ENCODE measurements at places on chromosomes 7 and 10.

DNA sequence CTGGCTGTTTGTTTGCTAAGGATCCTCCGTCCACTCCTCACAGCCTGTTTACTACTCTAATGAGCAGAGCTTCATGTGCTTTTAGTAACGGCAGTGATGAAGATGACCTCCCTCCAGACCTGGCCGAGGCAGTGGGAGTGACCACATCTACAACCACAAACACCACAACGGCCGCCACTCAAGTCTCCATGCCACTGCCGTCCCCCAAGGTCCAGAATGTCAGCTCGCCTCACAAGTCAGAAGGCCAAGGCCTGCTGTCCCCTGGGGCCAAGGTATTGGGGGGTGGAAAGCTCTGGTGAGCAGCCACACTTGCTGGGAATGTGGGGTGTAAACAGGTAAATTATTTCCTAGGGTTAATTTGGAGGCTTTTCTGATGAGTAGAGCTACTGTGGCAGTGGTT is 926.4 kb downstream of the IPMK start:
- no peak for DNase-seq

- DNase-seq, result no peak
These were observed 304.7 kb downstream of the BICC1 start for GRCh38 chr10:58817201-58817846.

GRCh38 chr7:17274551-17275245 is 23.8 kb upstream of the AHR start:
- peak; percentile 87 for DNase-seq

DNA sequence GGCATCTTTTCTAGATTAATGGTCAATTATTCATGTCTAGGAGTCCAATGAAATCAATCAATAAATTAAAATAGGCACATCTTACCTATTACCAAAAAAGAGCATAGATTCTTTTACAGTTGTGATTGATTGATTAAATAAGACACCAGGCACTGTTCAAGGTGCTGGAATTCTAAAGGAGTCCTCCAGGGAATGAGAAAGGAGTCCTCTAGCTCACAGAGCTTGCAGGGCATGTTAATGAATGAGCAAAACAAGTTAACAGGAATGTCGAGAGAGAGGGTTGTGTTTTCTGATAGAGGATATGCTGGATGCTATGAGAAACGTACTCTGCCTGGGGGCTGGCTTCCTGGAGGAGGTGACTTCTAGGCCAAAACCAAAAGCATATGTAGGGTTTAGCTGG is 191.4 kb downstream of the BMPER start:
- DNase-seq, result no peak

GRCh38 chr7:141294143-141294829 is 220.4 kb downstream of the TMEM178B start:
- no peak for DNase-seq

DNA sequence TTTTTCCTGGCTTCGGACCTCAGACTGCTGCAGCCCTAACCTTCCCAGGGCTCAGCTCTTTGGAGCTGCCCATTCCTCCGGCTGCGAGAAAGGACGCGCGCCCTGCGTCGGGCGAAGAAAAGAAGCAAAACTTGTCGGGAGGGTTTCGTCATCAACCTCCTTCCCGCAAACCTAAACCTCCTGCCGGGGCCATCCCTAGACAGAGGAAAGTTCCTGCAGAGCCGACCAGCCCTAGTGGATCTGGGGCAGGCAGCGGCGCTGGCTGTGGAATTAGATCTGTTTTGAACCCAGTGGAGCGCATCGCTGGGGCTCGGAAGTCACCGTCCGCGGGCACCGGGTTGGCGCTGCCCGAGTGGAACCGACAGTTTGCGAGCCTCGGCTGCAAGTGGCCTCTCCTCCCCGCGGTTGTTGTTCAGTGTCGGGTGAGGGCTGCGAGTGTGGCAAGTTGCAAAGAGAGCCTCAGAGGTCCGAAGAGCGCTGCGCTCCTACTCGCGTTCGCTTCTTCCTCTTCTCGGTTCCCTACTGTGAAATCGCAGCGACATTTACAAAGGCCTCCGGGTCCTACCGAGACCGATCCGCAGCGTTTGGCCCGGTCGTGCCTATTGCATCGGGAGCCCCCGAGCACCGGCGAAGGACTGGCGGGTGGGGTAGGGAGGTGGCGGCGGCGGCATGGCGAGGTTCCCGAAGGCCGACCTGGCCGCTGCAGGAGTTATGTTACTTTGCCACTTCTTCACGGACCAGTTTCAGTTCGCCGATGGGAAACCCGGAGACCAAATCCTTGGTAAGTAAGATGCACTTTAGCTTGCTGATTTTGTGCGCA is at the start of gene PLXDC2:
TSS of gene PLXDC2 (plus strand) at position 22 of the 820 bp plus-strand sequence.
- peak; percentile 42 for DNase-seq

GRCh38 chr7:26180792-26181198 is 19.8 kb downstream of the HNRNPA2B1 start:
- DNase-seq, result no peak

GRCh38 chr7:82534684-82535083 is 91.1 kb upstream of the CACNA2D1 start:
- DNase-seq, result no peak

DNA sequence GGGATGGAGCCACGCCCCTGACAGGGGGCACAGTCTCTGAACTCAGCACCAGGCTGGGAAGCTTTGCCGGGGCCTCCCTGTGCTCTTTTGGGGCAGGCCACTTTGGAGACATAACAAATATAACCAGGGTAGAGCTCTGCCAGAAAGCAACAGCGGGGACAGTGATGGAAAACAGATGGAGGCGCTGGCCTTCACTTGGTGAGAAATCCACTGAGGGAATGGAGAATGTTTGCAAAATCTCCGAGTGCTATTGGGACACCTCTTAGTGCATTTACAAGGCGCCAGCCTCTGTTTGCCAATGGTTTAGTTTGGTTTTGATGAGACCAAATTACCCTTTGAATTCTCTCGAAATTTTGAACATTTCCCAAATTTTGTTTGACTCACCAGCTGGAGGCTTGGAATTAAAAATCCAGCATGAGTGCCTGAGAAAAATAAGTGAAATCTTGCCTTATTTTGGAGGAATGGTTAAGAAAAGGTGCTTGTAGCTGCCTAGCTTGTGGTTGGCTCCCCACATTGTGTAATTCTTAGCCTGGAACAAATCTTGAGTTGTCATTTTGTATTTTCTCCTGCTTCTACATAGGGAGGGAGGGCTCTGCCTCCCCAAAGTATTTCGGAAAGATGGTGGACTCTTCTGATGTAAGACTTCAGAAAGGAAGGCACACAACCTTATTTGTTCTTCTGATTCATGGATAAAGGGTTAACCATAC is 980.5 kb downstream of the LRMDA start:
- DNase-seq, result no peak

DNA sequence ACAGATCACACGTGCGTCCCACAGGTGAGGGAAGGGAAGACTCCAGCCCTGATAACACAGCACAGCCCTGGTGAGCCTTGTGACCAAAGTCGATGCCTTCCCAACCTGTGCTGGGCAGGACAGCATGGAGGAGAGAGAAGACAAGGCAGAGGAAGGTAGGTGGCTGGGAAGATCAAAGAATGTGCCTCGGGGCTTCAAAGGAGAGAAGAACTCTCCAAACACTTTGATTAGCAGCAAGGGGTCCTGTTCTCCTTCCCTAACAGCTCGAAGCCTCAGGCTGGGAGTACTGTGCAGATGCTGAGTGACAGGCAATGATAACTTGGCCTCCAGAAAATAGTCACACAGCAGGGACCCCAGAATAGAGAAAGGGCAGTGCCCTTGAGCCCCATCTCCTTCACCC is 288.5 kb downstream of the TCERG1L start:
- DNase-seq, result no peak

GRCh38 chr10:119205894-119206602 is 1.3 kb upstream of the GRK5 start:
- peak; percentile 61 for DNase-seq

GRCh38 chr10:111926286-111926685 is 257.3 kb downstream of the GPAM start:
- no peak for DNase-seq

GRCh38 chr7:105672801-105673200 is 91.5 kb upstream of the EFCAB10 start:
- DNase-seq, result no peak

DNA sequence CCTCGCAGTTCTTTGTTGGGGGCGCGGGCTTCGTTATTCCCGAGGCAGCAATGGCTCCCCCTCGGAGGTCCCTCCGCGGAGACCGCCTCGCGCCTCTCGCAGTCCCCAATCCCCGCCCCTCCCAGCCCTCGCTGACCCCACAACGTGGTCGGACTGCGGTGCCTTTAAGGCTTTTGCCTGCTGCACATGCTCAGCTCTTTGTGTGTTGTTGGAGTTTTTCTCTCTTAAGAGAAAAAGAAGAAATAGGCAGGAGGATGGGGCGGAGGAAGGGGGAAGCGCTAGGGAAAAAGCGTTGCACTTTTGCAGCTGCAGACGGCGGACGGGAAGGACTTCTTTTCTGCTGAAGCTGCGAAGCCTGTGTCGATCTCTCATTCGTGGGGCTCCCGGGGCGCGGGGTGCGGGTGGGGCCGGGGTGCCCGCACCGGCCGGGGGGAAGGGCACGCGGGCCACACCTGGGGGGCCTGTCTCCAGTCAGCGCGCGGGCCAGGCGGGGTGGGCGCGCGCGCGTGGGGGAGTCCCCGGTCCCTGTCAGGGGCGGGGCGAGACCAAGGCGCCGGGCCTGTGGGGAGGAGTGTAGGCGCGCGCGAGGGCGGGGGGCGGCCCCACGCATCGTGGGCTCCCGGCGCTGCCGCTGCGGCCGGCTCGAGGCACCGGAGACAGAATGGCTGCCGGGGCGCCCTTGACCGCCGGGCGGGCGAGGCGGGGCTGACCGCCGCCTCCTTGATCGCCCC is 445 bp upstream of the ATRNL1 start:
- peak; percentile 55 for DNase-seq

GRCh38 chr7:108285003-108285368 is 154.8 kb upstream of the LAMB4 start:
- DNase-seq, result no peak

- DNase-seq, result peak; percentile 51
These were observed 674.3 kb downstream of the INHBA start for GRCh38 chr7:41028580-41028979.

GRCh38 chr10:101848408-101848807 is 4.8 kb upstream of the KCNIP2 start:
- DNase-seq, result no peak

DNA sequence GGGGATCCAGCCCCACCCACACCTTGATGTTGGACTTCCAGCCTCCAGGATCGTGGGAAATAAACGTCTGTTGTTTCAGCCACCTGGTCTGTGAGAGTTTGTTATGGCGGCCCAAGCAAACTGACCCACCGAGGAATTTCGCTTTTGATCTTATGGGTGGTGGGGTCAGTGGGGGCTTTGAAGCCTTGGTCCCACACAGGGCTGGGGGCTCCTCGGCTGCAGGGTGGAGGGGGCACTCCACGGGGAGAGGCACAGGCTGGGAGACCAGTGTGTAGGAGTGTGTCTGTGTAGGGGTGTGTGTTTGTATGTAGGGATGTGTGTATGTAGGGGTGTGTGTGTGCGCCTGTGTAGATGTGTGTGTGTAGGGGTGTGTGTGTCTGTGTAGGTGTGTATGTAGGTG is 48.1 kb upstream of the PSMG3 start:
- no peak for DNase-seq

DNA sequence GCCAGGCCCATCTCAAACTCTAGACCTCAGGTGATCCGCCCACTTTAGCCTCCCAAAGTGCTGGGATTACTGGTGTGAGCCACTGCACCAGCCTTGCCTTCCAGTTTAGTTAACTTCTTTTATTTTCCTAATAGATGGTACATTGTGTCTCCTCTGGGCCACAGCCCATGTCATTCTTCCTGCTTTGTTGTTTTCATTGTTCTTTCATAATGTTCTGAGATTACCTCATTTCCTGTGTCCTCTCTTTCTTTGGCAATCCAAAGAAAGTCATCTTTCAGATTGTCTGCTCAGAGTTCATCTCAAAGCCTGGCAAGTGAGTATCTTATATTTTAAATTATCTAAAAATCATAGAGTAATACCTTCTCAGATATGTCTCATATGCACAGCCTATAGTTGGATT is at the start of gene OLAH:
TSS of gene OLAH (plus strand) at position 270 of the 400 bp plus-strand sequence. CDS start 3,346 bp downstream, outside the sequence.
- peak; percentile 31 for DNase-seq

GRCh38 chr7:157132796-157133195 is 5.9 kb upstream of the UBE3C start:
- DNase-seq, result no peak

- no peak for DNase-seq
These were observed 178.5 kb downstream of the PTPRN2 start for GRCh38 chr7:158409120-158409519.

GRCh38 chr10:124344931-124345330 is 73.8 kb downstream of the OAT start:
- no peak for DNase-seq

- DNase-seq, result peak; percentile 56
These were observed 18.0 kb downstream of the CALU start for GRCh38 chr7:128757203-128757602.

Data from fibroblast of skin of back (primary cell).